Activated CD8-positive, alpha-beta memory T cell treated with anti-CD3 and anti-CD28 coated beads, Interleukin-2, amount 10 ng/mL, durations not matched to agents 7 days and 5 days (primary cell): ENCODE measurements at places on chromosomes 1 and 21. TPM values are rescaled to one million over a fixed set of nuclear protein-coding genes. Genes with fewer than 3 reads are reported as not detected.

Gene WDTC1
- 32.6 TPM for total RNA-seq

Gene C1orf185
- not detected for total RNA-seq

DNA sequence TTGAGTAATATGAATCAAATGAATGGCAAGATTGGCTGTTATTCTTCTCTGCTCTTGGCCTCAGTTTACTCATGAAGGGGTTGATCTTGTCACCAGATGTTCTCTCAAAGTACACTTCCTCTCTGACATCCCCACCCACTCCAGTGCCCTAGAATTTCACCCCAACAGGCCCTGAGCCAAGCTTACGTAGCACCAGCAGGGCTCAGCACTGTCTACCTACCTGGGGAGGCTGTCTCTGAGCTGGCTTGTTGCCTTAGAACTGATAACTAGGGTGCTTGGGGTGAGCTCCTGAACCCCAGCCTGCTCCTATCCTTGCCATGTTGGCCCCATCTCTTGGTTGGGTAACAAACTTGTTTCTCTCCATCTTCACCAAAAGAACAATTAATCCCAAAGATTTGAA lies 159.1 kb upstream of the USP24 start:
- DNase-seq = no peak
- peaks cover 24% of the 10 kb centered on the region for H3K27me3 ChIP-seq
- H3K36me3 ChIP-seq = no peaks in the 10 kb centered on the region

DNA sequence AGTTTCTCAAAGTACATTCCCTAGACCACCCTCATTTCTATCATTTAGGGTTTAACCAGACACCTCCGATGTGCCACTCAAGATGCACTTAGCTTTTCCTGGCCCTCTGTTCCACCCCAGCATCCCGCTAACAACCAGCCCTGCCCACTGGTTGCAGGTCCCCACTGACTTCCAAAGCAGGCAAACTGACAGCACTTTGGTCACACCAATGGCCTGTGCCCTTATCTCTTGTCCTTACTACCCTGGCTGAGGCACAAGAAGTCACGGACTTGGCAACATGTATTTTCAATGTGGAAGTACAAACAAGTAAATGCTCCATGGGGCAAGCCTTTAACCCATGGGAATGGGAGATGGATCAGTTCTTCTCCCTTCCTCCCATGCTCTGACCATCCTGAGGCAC lies 357.1 kb downstream of the OMA1 start:
- DNase-seq = no peak
- peaks cover 3% of the 10 kb centered on the region for H3K27me3 ChIP-seq
- H3K4me3 ChIP-seq = no peak overlapping the region
- H3K27ac ChIP-seq = no peak overlapping the region

- peaks cover 21% of the 10 kb centered on the region for H3K4me1 ChIP-seq
- peaks cover 32% of the 10 kb centered on the region for H3K36me3 ChIP-seq
Observed at GRCh38 chr1:147618077-147618569, 52.2 kb downstream of the ACP6 start.

Gene DNAJC28
- 0.75 TPM for total RNA-seq
